Osteoblast (primary cell): ENCODE measurements at places on chromosomes 6 and 20.

DNA sequence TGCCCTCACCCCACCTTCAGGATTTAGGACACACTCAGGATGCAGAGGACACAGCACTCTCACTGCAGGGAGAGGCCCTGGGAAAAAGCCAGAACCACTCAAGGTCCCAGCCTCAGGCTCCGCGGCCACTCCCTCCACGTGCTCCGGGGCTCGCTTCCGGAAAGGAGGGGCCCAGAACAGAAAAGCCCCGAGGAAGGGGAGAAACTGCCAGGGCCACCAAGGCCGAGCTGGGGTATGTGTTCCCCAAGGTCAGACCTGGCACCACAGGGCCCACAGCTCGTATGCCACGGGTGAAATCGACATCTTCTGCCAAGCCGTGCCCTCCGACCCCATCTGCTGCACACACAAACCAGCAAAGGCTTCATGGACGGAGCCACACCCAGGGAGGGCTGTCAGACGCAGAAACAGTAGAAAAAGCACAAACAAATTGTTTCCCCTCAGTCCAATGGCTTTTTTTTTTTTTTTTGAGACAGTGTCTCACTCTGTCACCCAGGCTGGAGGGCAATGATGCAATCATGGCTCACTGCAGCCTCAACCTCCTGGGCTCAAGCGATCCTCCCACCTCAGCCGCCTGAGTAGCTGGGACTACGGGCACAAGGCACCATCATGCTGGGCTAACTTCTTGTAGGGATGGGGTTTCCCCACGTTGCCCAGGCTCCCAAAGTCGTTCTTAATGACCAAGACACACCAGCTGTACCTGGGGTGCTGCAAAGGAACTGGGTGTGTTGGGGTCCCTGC is 33.4 kb downstream of the SLC2A4RG start:
- DNase-seq: peak; percentile 57

GRCh38 chr6:87658516-87658915 is 43.5 kb downstream of the AKIRIN2 start:
- peak; percentile 6 for DNase-seq

DNA sequence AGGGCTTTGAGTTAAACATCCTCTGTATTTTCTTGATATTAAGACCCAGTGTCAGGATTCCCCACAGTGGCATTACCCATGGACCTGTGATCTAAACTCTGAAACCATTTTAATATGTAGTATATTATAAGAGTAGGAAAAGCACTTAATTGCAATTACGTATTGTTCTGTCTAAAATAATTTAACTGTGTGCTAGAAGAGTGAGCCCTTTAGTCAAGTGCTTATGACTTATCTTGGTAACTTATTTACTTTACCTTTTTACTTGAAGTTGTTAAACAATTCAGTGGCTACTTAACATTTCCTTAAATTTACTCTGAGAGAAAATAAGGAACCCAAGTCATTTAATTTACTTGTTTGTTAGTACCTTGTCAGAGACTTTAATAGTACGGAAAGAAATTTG is 173.6 kb downstream of the CDKAL1 start:
- no peak for DNase-seq

- DNase-seq: peak; percentile 55
Observed at GRCh38 chr6:69907981-69908498, 41.7 kb downstream of the COL19A1 start.

DNA sequence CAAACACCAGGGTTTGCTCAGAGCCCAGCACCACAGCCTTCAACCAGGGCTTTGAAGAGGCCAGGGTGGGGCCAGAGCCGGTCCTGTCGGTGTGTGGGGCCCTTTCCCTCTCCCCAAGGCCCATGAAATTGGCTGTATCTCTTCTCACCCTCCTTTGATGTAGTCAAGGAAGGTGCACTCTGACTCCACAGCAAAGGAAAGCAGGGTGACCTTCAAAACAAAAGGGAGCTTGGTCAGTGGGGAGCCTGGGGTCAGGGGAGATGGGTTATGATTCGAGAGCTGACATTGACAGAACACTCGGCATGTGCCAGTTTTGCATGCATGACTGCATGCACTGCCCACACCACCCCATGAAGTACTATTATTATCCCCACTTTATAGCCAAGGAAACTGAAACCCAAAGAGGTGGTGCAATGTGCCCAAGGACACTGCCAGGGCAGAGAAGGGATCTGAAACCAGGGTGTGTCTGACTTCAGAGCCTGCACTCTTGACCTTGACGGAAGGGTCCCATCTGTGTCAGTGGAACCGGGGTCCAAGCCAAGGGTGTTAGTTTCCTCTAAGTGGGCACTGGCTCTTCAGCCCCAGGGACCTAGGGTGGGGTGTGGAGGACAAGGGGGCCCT is 55.4 kb downstream of the RAB44 start:
- DNase-seq: peak; percentile 84

GRCh38 chr6:93423542-93423941 is 4.2 kb upstream of the EPHA7 start:
- no peak for DNase-seq

GRCh38 chr6:110037726-110038295 is 59.7 kb downstream of the GPR6 start:
- DNase-seq: no peak

DNA sequence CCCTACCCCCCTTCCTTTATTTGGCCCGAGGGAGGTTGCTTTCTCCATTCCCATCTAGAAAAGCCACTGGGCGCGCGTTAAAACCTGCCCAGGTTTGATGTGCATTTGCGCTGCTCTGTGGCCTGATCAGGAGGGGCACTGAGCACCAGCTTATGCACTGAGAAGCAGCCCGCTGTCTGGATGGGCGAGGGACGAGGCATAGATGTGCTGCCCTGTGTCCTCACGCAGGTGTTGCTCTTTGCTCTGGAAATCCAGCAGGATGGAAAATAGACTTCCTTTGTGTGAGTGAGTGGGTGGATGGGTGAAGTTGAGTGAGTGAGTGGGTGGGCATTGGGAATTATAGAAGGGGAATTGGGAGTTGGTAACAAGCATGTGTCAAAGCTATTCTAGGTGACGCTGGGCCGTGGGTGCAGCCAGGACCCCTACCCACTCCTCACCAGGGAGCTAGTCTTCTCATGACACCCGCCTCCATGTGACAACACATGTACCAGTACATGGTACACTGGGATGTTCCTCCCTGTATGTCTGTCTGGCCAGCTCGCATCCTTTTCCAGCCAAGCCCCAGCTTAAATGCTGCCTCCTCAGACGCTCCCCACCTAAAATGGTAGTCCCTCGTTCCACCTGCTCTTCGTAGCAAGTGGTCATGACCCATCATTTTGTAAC is 162.6 kb downstream of the DTNBP1 start:
- peak; percentile 30 for DNase-seq

GRCh38 chr20:35883778-35884540 is 70.3 kb downstream of the SCAND1 start:
- DNase-seq: no peak

GRCh38 chr6:36695414-36695813 is 2.2 kb upstream of the RAB44 start:
- no peak for DNase-seq

- no peak for DNase-seq
Observed at GRCh38 chr6:24391756-24392405, 10.9 kb upstream of the MRS2 start.

DNA sequence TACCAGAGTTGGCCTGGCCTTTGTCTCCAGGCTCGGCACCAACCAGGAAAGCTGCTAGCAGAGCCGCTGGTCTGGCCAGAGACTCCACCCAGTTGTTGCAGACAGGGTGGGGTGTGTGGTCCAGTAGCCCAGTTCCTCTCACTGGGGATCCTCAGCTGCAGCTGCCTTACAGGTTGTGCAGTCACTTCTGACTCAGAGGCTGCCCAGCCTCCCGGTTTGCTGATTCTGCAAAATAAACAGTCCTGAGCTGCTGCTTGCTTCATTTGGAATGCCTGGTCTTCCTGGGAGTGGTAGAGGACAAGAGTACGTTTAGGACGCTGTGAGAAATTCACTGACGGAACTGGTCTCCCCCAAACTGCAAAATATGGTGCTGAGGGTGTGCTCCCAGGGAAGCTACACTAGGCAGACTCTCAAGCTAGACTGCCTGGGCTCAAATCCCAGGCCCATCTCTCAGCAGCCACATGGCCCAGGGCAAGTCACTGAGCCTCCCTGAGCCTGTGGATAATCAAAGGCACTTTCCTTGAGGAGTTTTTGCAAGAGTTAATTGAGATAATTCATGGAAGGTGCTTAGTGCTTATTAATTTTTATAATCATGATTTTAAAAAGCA is 246.1 kb downstream of the TFAP2C start:
- no peak for DNase-seq

DNA sequence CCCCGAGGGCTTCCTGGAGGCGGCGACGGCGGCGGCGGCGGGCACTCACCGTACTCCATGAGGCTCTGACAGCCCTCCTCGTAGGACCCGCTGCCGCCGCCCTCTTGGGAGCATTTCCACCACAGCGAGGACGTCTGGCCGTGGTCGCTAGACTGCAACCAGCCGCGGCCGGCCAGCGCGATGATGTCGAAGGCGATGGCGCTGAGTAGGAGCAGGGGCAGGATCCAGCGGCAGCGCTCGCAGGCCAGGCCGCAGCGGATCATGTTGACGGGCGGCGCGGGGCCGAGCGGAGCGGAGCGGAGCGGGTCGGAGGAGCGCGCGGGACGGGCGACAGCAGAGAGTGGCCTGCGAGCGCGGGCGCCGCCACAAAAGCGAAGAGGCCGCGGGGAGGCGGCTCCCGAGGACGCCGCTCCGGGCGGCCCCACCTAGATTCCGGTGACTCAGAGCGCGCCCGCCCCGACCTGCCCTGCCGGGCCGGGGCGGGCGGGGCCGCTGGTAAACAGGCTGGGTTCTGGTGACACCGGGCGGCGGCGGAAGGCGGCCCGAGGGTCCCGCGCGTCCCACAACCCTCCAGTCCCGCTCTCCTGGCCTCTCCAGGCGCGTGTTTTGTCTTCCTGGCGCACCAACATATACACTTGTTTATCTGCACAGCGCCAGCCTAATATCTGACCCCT is at the start of gene PERP:
Gene PERP (minus strand): TSS at position 342 of the 674 bp plus-strand sequence. CDS start 79 bp downstream, at position 263.
- DNase-seq: peak; percentile 91

DNA sequence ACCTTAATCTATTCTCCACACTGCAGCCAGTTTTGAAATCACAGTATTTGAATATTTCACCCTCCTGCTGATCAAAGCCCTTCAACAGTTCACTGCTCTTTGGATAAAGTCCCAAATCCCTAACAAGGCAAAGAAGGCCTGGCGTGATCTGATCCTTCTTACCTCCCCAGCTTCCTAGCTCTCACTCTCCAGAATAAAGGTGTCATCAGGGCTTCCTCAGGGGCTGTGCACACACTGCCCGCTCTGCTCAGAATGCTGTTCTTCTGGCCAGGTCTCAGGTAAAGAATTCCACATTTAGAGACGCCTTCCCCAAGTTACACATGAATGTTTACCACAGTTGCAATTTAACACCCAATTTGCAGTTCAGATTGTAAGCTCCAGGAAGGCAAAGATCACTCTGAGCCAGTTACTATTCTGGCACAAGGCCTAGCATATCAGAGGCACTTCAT is 58.9 kb upstream of the MCM9 start:
- DNase-seq: no peak

DNA sequence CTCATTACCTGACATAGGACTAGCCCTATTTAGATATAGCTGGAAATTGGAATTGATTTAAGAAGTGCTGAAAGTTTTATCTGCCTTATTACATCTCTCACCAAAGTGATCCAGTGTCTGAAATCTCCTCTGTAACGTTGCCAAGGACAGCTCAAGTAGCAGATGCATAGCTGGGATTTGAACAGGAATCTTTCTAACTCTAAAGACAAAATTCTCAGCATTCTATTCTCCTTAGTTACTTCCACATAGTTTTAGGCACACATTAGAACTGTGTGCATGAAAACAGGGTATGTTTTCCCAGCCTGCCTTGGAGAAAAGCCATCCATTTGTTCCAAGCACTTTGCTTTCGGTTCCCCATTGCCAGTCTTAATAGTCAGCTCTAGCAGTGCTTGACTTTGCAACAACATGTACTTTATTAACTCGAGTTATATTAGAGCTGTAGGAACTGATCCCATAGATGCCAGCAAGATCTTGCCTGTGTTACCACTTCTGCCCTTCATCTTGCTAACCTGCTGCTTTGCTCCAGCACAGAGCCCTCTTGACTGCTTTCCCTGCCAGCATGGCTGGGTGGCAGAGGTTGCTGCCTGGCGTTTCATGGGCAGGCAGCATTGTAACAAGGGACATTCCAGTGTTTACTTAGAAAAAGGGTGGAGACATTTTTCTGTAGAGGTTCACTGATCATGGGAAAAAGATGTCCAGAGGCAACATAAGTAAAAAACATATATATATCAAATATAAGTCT is 56.1 kb upstream of the STMND1 start:
- no peak for DNase-seq
